Spinal cord (tissue), 10 donors: ENCODE measurements at places on chromosomes 1 and 21.

DNA sequence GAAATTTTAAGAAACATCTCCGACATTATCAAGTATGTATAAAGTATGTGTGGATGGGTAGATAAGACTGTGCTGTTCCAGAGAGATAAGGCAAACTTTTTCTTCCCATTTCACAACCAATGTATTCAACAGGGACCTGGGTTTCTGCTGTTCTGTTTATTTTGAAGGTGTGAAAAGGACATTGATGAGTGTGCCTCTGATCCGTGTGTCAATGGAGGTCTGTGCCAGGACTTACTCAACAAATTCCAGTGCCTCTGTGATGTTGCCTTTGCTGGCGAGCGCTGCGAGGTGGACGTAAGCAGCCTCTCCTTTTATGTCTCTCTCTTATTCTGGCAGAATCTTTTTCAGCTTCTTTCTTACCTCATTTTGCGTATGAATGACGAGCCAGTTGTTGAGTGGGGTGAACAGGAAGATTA, 174.0 kb downstream of the CRB1 start:
- H3K27ac ChIP-seq = no peak overlapping the region
- no peak for DNase-seq
- no peak overlapping the region for H3K4me3 ChIP-seq
- H3K36me3 ChIP-seq = no peaks in the 10 kb centered on the region
- no peaks in the 10 kb centered on the region for H3K27me3 ChIP-seq
- no peaks in the 10 kb centered on the region for H3K4me1 ChIP-seq

GRCh38 chr1:69511426-69512192, 56.1 kb upstream of the LRRC7 start:
- H3K36me3 ChIP-seq = no peaks in the 10 kb centered on the region
- H3K27ac ChIP-seq = no peak overlapping the region
- H3K27me3 ChIP-seq = no peaks in the 10 kb centered on the region
- H3K4me3 ChIP-seq = no peak overlapping the region
- H3K4me1 ChIP-seq = no peaks in the 10 kb centered on the region
- DNase-seq = no peak

- no peaks in the 10 kb centered on the region for H3K27me3 ChIP-seq
- H3K27ac ChIP-seq = no peak overlapping the region
- peaks cover 39% of the 10 kb centered on the region for H3K36me3 ChIP-seq
- peak; percentile 40 for DNase-seq
Observed at GRCh38 chr1:119743776-119744597, 24.7 kb downstream of the HMGCS2 start.

DNA sequence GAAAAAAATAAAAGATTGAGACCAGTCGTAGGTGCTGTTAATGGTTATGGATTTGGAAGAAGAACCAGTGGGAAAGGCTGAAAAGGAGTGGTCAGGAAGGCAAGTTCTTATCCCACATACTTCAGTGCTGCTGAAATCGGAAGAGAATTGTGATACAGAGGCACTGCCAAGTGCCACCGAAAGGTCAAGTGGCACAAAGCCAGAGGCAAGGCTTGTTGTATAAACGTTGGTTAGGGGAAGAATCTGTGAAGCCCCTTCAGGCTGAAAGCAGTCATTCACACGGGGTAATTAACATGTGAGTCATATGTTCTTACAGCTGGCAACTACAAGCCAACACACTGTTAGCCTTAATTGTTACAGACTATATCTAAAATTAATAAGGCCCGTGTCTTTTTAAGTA, 48.8 kb downstream of the ZBTB40 start:
- peak; percentile 86 for DNase-seq
- H3K27ac ChIP-seq = no peak overlapping the region
- peaks cover 3% of the 10 kb centered on the region for H3K27me3 ChIP-seq
- H3K4me1 ChIP-seq = peaks cover 13% of the 10 kb centered on the region

GRCh38 chr1:221667504-221667903, 74.4 kb downstream of the DUSP10 start:
- no peaks in the 10 kb centered on the region for H3K27me3 ChIP-seq
- DNase-seq = no peak
- no peaks in the 10 kb centered on the region for H3K4me1 ChIP-seq
- no peak overlapping the region for H3K4me3 ChIP-seq

DNA sequence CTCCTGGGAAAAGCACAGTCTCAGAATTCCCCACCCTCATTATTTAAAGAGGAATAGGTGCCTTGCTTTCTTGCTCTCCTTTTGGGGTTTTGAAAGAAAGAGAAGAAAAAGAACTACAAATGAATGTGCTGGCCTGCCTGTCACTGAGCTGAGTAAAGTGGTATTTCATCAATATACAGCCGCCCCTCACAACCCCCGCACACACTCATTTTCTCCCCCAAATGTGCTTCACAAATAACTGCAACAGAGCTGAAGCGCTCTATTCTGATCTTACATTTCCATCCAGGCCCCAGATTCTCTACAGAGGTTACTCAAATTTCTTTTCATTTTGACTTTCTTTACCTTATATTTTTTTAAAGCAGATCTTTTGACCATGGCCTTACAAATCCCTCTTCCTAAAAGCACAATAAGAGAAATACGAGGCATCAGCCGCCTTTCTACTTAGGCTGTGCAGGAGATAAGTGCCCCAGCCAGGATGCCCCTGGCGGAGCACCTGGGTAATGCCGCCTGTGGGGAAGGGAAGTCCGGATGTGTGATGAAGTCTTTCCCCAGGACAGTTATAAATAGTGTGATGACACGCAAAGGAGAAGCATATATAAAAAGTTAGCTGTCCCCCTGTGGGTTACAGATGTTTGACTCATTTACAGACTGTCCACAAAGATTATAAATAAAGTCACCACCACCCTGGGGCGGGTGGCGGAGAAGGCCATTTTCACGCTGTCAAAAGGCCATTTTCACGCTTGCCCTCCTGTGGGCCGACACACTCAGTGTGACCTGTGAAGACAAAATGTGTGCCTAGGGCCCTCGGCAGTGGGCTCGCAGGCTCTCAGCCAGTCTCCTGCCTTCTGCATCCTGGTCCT, 6.5 kb downstream of the KCNN3 start:
- peaks cover 24% of the 10 kb centered on the region for H3K36me3 ChIP-seq
- peaks cover 20% of the 10 kb centered on the region for H3K27me3 ChIP-seq
- no peak overlapping the region for H3K4me3 ChIP-seq
- no peak for DNase-seq

GRCh38 chr1:39653546-39654031, 14.1 kb upstream of the HEYL start:
- DNase-seq = peak; percentile 96
- no peaks in the 10 kb centered on the region for H3K27me3 ChIP-seq
- H3K36me3 ChIP-seq = no peaks in the 10 kb centered on the region
- H3K27ac ChIP-seq = no peak overlapping the region

DNA sequence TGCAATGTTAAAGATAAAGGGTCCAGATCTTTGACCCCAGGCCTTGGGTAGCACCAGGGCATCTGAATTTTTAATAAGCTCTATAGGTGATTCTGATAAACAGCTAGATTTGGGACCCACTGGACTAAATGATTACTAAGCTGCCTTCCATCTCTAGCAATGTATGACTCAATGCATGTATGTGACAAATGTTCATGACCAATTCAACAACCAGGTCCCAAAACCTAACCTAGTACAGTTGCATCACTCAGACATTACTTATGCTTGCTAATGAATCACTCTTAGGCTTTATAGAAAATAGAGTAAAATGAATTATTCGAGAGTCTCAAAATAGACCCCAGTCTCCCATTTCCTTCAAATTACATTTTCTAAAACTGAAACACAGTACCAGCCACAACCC, 35.5 kb downstream of the RCAN1 start:
- H3K4me3 ChIP-seq = no peak overlapping the region
- no peak overlapping the region for H3K27ac ChIP-seq
- DNase-seq = no peak

DNA sequence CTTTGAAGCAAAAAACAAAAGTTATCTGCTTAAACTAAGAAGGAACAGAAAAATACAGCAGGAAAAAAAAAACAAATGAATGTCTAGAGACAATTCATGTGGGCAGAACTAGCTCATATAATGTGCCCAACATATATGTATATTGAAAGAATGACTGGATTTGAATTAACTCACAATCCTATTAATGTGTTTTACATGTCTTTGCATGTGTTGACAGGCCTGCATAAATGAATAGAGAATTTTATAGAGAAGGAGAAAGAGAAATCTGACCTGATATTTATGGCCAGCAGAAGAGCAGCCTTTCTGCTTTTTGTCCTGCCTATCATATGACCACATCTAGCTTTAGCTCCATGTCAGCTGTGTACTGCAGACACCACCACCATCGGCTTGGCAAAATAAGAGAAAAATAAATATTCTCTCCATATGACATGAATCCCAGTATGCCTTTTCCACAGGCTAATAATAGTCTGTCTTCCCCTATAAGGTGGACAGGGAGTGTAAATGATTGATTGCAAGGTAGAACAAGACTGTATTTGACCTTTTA, 171.5 kb upstream of the PALMD start:
- H3K36me3 ChIP-seq = no peaks in the 10 kb centered on the region
- no peaks in the 10 kb centered on the region for H3K27me3 ChIP-seq
- DNase-seq = no peak
- no peaks in the 10 kb centered on the region for H3K4me1 ChIP-seq
- no peak overlapping the region for H3K4me3 ChIP-seq
- H3K27ac ChIP-seq = no peak overlapping the region

- no peak overlapping the region for H3K27ac ChIP-seq
- H3K36me3 ChIP-seq = no peaks in the 10 kb centered on the region
- no peaks in the 10 kb centered on the region for H3K27me3 ChIP-seq
Observed at GRCh38 chr1:7079637-7080036, 294.4 kb downstream of the CAMTA1 start.

DNA sequence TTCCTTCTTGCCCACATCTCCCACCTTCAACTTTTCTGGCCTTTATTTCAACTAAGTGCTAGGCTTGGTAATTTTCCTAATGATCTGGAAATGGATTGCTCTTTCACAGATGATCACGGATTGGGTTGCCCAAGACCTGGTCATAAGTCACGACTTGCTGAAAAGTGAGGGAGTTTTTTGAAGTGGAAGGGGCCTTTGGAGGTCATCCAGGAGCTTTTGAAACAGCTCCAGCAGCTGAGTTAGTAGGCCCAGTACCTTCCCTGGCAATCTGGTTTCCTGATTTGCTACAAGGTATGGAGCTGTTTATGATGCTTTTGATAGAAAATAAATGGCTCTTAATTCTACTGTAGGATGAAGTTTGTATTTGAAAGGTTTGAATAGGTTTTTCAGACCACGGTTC, 20.4 kb downstream of the GREM2 start:
- no peaks in the 10 kb centered on the region for H3K4me1 ChIP-seq
- no peak overlapping the region for H3K4me3 ChIP-seq
- no peaks in the 10 kb centered on the region for H3K27me3 ChIP-seq
- no peak for DNase-seq

DNA sequence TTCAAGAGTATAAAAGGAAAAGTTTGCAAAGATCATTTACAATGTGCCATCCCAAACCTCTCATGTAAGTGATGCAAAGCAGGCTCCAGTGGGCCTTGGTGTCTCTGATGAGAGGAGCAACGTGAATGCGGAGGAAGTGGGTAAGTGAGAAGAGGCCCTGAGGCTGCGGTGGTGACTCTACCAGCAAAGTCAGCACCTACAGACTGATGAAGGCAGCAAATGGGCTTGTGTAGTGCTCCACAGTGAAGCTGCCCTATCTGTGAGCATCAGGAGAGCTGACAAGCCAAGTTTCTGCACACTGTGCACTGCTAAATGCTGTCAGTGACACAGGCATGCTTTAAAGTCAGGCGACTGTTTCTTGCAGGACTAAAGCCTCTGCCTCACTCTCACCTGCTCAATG, 15.6 kb upstream of the RAP1A start:
- DNase-seq = no peak
- no peaks in the 10 kb centered on the region for H3K36me3 ChIP-seq
- H3K4me1 ChIP-seq = peaks cover 7% of the 10 kb centered on the region
- no peak overlapping the region for H3K27ac ChIP-seq
- H3K27me3 ChIP-seq = no peaks in the 10 kb centered on the region

DNA sequence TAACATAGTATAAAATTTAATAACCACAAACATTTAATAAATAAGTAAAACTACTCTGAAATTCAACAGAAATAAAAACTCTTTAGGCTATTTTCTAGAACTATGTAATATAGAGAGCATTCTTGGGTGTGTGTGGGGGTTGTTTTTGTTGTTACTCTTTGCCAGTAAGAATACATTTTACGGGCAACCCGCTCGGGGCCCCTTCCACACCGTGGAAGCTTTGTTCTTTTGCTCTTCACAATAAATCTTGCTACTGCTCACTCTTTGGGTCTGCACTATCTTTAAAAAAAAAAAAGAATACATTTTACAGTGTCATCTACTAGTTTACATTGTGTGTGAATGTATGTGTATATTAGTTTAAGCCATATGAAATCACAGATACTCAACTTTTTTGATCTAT, 16.0 kb upstream of the GIPC2 start:
- H3K27me3 ChIP-seq = no peaks in the 10 kb centered on the region
- H3K4me3 ChIP-seq = no peak overlapping the region
- no peak for DNase-seq
- no peaks in the 10 kb centered on the region for H3K36me3 ChIP-seq
- no peaks in the 10 kb centered on the region for H3K4me1 ChIP-seq

DNA sequence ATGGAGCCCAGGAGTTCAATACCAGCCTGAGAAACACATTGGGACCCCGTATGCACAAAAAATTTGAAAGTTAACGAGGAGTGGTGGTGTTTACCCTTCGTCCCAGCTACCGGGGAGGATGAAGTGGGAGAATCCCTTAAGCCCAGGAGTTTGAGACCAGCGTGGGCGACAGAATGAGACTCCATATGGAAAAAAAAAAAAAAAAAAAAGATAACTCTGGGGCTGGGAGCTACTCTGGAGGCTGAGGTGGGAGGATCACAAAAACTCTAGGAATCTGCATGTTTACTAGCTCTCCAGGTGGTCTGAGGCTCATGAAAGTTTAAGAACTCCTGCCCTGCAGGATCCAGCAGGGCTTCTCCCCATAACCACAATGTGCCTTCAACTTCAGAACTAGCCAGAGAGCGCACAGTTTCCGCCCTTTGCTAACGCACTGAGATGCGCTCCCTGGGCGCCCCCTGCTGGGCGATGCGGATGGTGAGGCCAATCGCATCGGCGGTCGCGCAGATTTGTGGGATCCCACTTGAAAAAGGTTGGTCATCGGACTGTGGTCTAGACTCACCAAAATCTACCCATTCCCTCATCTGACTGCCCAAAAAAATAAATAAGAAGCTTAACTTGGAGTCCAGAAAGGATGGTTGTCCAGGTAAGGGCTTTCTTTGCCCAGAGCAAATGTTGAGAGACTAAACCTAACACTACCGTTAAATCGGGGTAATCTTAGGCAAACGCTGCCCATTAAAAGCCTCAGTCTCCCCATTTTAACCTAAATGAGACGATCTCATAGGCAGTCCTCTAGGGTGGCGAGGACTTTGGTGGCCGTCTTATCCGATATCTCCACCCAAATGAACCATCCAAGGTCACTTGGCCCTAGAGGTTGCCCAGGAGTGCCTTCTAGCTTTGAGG, 8.8 kb downstream of the ZNF683 start:
- H3K27ac ChIP-seq = no peak overlapping the region
- DNase-seq = no peak
- peaks cover 40% of the 10 kb centered on the region for H3K27me3 ChIP-seq
- no peaks in the 10 kb centered on the region for H3K36me3 ChIP-seq
- peaks cover 27% of the 10 kb centered on the region for H3K4me1 ChIP-seq

- H3K4me3 ChIP-seq = no peak overlapping the region
- no peaks in the 10 kb centered on the region for H3K27me3 ChIP-seq
- DNase-seq = no peak
- H3K27ac ChIP-seq = no peak overlapping the region
Observed at GRCh38 chr1:28566931-28567330, 14.0 kb downstream of the TRNAU1AP start.

- H3K4me1 ChIP-seq = peaks cover 10% of the 10 kb centered on the region
- H3K27ac ChIP-seq = no peak overlapping the region
- H3K27me3 ChIP-seq = no peaks in the 10 kb centered on the region
- DNase-seq = no peak
Observed at GRCh38 chr1:201748335-201748734, 80.6 kb upstream of the IPO9 start.

- no peaks in the 10 kb centered on the region for H3K27me3 ChIP-seq
- no peaks in the 10 kb centered on the region for H3K4me1 ChIP-seq
- H3K27ac ChIP-seq = no peak overlapping the region
- no peaks in the 10 kb centered on the region for H3K36me3 ChIP-seq
- no peak for DNase-seq
Observed at GRCh38 chr1:246324711-246325110, 182.4 kb downstream of the SMYD3 start.
